Daoy (cell line): ENCODE measurements at places on chromosomes 3 and 15. TPM values are rescaled to one million over a fixed set of nuclear protein-coding genes. Genes with fewer than 3 reads are reported as not detected.

Gene ARHGAP31
- 14.3 and 14.6 TPM in 2 replicates for total RNA-seq

Gene SERPINI2
- total RNA-seq, result not detected in 2 replicates

GRCh38 chr3:138230525-138230924 lies 43.4 kb downstream of the ARMC8 start:
- DNase-seq, result no peak

Gene DLEC1
- not detected in 2 replicates for total RNA-seq

- DNase-seq, result peak; percentile 1
These were observed 427.5 kb downstream of the VGLL3 start for GRCh38 chr3:86563400-86563970.

Gene CCK
- total RNA-seq, result 0.42 and 6.2 TPM in 2 replicates

GRCh38 chr15:25170113-25170731 lies 215.4 kb downstream of the SNRPN start:
- DNase-seq, result no peak

- peak; percentile 22 for DNase-seq
These were observed 3.6 kb upstream of the COL6A5 start for GRCh38 chr3:130341882-130342281.

Gene FGF12
- total RNA-seq, result 0.69 and 2.0 TPM in 2 replicates

Gene SMCO1
- not detected in 2 replicates for total RNA-seq

Gene RPP25
- total RNA-seq, result 2.2 and 3.2 TPM in 2 replicates

- no peak for DNase-seq
These were observed 232.6 kb downstream of the OPA1 start for GRCh38 chr3:193825617-193826016.

Gene FOXB1
- 0.06 TPM in 1 of 2 replicates, not detected in the other for total RNA-seq

DNA sequence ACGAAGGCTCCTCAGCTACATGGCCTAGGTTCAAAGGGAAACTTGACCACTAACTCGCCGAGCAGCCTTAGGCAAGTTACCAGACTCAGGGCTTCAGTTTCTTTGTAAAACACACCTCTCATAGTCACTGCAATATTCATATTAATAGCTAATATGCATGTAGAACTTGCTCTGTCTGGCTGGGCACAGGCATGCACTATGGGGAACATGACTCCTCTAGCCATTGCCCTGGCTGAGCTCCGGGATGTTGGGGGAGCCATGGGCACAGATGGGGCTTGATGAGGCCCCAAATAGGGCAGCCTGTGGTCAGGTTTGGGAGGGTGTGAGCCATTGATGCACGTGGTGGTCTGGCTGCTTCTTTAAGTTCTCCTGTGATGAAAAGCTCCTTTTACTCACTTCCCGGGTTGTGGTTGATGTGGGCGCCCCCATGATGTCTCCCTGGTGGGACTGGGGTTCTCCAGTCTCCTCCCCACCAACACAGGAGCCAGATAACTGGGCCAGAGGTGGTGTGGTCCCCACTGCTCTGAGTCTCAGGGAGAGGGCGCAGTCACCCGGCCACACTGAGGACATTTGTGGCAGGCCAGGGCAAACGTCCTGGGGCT lies 29.4 kb upstream of the DUSP7 start:
- no peak for DNase-seq

Gene SAMD7
- total RNA-seq, result not detected in 2 replicates

Gene VILL
- total RNA-seq, result 2.3 and 5.5 TPM in 2 replicates

DNA sequence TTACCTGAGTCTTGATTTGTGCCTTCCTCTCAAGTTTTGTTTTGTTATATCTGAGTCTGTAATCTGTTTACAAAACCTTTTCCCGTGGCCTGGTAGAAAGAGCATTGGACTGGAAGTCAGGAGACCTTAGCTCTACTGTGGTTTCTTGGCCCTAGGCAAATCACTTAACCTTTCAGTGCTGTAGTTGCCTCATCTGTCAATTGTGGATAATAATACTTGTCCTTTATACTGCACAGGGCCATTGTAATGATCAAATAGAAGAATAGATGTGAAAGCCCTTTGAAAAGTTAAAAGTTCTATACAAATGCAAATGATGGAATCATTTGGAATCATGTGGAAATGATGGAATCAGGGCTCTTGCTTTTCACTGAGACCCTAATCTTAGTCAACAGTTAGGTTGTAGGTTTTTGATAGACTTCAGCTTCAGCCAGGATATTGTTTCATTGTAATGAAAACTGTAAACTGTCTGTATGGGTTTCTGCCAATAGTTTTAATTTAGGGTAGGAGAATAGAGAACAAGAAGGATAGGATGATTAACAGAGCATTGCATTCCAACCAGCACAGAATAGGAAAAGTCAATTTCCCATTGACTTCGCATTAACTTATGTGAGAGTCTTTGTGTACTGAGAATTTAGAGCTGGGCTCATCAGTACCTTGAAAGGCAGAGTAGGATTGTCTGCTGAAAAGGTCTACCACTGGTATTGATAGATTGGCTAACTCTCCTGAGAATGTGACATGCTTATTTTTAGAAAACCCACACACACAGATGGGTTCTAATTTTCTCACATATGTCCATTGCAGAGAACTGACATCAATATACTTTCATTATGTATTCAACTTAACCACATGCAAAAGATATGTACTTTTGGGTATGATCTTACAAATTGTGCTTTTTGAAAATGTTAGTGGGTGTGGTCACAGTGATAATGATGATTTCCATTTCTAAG lies 21.8 kb downstream of the MAP2K5 start:
- no peak for DNase-seq

- DNase-seq, result no peak
These were observed 162.8 kb upstream of the PEX5L start for GRCh38 chr3:180199417-180199995.

- no peak for DNase-seq
These were observed 7.3 kb downstream of the MCTP2 start for GRCh38 chr15:94238539-94239118.

DNA sequence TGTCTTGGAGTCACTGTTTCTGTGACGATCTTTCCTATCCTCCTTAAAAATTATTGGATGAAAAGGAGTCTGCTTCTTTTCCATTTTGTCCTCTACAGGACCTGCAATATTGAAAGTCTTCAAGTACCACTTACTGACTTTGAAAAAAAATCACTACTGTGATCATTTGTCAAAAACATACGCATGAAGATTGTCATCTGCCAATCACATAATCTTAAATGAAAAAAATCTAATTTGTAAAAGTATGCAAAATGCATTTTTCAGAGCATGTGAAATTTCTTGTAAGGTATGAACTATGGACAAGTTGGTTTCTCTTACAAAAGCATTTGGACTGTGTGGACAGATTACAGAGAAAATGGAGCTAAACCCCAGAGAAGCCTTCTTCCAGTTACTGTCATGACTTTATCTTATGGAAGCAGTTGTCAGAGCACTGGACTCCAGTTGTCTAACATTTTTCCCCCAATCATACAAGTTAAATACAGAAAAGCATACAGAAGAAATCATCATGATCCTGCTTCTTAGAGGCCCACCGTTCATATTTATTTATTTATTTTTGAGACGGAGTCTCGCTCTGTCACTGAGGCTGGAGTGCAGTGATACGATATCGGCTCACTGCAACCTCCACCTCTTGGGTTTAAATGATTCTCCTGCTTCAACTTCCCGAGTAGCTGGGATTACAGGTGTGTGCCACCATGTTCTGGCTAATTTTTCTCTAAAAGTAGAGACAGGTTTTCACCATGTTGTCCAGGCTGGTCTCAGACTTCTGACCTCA lies 3.4 kb upstream of the PXK start:
- DNase-seq, result no peak

Gene CFAP100
- total RNA-seq, result not detected in 2 replicates

DNA sequence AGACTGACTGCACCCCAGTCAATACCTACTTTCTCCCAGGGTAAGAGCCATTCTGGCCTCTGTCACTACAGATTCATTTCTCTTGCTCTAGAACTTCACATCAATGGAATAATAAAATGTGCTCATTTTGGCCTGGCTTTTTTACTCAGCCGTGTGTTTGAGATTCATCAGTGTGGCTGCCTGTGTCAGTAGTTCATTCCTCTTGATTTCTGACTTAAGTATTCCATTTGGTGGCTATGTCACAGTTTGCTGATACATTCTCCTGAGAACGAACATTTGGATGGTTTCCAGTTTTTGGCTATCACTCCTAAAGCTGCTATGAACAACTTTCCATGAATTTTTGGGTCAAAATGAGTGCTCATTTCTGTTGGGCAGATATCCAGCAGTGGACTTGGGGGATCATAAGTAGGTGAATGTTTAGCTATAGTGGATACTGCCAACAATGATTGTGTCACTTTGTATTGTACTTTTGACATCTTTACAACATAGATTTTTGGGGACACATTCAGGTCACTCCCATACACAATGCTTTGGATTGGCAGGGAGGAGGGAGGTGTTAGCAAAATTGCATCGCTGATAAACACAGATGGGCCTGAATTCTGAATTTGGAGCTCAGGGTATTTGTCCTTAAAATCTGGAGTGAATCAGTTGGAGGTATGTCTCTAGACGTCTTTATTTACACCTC lies 19.8 kb upstream of the FAM107A start:
- DNase-seq, result no peak

GRCh38 chr3:5298453-5298852 lies 110.9 kb downstream of the EDEM1 start:
- DNase-seq, result no peak

GRCh38 chr3:46406788-46407611 lies at the start of the genes CCR5AS and CCRL2:
Gene CCR5AS (minus strand): TSS chr3:46407066.
Gene CCRL2 (plus strand): TSS chr3:46407259. CDS start chr3:46408080, 821 bp downstream.
- DNase-seq, result peak; percentile 67

Gene IGSF11
- total RNA-seq, result 0.06 and 0.11 TPM in 2 replicates

- DNase-seq, result no peak
These were observed 599.6 kb downstream of the GBE1 start for GRCh38 chr3:81161851-81162250.

DNA sequence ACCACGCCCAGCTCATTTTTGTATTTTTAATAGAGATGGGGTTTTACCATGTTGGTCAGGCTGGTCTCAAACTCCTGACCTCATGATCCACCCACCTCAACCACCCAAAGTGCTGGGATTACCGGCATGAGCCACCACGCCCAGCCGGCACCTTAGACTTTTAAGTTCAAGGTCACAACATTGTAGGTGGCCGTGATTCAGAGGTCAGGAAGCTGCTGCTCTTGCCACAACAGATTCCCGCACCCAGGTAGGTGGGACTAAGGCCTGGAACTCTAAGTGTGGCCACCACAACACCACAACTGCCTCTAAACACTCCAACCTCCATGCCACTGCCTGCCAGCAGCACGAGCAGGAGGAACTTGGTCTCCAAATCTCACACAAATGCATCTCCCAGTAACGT lies 196.8 kb downstream of the STT3B start:
- peak; percentile 32 for DNase-seq

Gene NECTIN3
- total RNA-seq, result 15.0 and 15.2 TPM in 2 replicates

Gene BSN
- 0.18 and 0.29 TPM in 2 replicates for total RNA-seq

GRCh38 chr15:25535866-25536265 lies 97.0 kb upstream of the UBE3A start:
- DNase-seq, result no peak

GRCh38 chr3:12014613-12015012 lies 10.4 kb downstream of the SYN2 start:
- DNase-seq, result no peak

Gene GOLGA8A
- 9.4 and 19.6 TPM in 2 replicates for total RNA-seq

Gene PCSK6
- 8.1 and 8.8 TPM in 2 replicates for total RNA-seq
